Glutamatergic neuron (in vitro differentiated cells): ENCODE measurements at places on chromosomes 11 and 22. TPM values are rescaled to one million over a fixed set of nuclear protein-coding genes. Genes with fewer than 3 reads are reported as not detected.

DNA sequence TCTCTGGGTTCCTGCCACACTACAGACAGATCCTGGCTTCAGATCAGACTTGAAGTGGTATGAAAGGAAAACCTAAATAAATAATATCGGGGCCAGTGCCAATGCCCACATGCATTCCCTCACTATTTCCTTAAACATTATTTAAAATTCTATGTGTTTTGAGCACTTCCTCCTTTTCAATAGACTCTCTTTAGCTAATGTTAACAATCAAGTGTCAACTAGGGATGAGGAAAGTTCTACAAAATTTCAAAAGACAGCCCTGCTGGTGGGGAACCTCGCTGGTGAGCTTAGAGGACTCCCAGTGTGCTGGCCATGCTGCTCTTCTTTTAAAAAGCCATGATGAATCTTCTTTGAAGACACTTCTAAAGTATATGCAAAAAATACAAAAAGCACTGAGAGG lies 87.5 kb downstream of the ENTHD1 start:
- no peak overlapping the region for H3K4me3 ChIP-seq
- no peaks in the 10 kb centered on the region for H3K4me1 ChIP-seq
- H3K36me3 ChIP-seq: peaks cover 5% of the 10 kb centered on the region
- no peak overlapping the region for H3K27ac ChIP-seq
- no peak for DNase-seq

DNA sequence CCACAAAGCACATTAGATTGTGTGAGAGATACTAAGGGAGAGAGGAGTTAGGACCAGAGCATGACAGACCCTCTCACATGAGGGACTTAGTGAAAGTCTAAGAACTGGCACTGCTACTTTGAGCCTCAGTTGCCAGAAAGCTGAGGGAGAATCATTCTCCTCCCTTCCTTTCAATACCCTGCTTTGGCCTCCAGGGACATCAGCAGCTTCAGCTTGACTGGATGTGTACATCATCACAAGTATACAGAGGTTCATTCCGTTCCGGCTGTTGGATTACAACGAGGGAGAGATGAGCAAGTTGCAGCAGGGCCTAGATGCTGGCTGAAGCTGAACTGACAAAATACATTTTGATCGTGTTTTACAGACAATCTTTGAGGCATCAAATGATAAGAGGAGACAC lies 15.7 kb upstream of the ANO5 start:
- no peaks in the 10 kb centered on the region for H3K36me3 ChIP-seq
- peaks cover 7% of the 10 kb centered on the region for H3K4me1 ChIP-seq
- H3K4me3 ChIP-seq: no peak overlapping the region
- no peaks in the 10 kb centered on the region for H3K27me3 ChIP-seq
- H3K27ac ChIP-seq: no peak overlapping the region

GRCh38 chr11:106400949-106401570 lies 323.6 kb downstream of the AASDHPPT start:
- no peak for DNase-seq
- H3K4me1 ChIP-seq: peaks cover 7% of the 10 kb centered on the region

DNA sequence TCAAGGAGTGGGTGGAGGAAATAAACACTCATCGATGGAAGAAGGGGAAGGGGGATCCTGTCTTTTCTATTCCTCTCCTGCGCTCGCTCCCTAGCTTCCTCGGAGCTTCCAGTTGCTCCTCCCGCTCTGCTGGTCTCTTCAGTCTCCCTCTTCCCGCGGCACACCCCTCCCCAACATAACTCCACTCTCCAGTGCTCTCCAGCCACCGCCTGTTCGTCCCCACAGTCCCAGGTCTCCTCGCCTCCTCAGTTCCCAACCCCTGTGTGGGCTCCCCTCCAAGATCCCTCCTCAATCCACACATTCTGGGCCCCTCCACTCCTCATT lies 438 bp downstream of the ZW10 start:
- peaks cover 5% of the 10 kb centered on the region for H3K4me1 ChIP-seq
- peak overlapping the region; percentile 74 for H3K27ac ChIP-seq
- H3K36me3 ChIP-seq: no peaks in the 10 kb centered on the region
- peaks cover 2% of the 10 kb centered on the region for H3K27me3 ChIP-seq
- peak overlapping the region; percentile 98 for H3K4me3 ChIP-seq

DNA sequence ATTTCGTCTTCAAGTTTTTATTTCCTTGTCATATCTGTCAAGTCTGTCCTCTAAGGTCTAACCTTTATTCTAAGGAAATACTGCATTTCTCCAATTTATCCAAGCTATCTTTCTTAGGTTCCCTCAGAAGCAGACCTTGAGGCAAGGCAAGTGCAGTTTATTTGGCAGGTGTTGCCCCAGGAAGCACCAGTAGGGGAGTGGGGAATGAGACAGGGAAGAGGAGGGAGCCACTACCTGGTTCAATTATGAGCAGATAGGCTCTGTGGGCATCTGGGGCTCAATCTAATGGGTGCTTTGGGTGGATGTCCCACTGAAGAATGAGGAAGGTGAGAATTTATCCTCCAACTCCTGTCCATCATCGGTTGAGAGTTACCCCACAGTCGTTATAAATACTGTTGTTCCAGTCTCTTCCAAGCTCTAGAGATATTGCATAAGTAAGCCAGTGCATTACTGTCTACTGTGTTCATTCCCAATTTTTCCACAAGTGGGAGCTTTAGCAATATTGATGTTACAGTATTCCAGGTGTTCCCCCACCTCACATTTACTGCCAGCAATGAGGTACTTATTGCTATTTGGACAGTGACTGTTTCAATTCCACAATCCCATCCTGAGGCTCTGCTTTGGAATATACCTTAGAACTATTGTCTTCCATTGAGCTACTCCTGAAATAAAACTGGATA lies 154.9 kb upstream of the CEP126 start:
- H3K36me3 ChIP-seq: peaks cover 4% of the 10 kb centered on the region
- no peaks in the 10 kb centered on the region for H3K27me3 ChIP-seq
- H3K27ac ChIP-seq: no peak overlapping the region

GRCh38 chr22:20155330-20156041 lies 4.6 kb upstream of the CCDC188 start:
- peaks cover 5% of the 10 kb centered on the region for H3K27me3 ChIP-seq
- no peak overlapping the region for H3K4me3 ChIP-seq
- peak; percentile 54 for DNase-seq
- H3K27ac ChIP-seq: no peak overlapping the region

The MPST gene
- 58.8 TPM for total RNA-seq

The APOL4 gene
- total RNA-seq: not detected

DNA sequence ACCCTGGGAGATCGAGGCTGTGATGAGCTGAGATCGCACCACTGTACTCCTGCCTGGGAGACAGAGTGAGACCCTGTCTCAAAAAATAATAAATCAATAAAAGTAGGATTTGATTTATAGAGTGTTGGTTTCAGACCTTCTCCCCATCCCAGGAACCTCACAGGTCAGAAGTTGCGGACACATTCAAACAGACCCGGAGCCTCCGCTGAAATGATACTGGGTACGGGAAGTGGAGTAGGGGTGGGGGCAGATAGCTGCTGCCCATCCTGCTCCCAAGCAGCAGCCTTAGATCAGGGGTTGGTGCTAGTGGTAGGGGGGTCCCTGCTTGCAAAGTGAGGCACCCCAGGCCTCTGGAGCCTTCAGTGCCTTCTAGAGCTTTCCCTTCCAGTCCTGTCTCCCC lies 7.8 kb downstream of the PRDM11 start:
- H3K27me3 ChIP-seq: peaks cover 7% of the 10 kb centered on the region
- peaks cover 9% of the 10 kb centered on the region for H3K4me1 ChIP-seq
- no peak overlapping the region for H3K27ac ChIP-seq
- H3K4me3 ChIP-seq: no peak overlapping the region
- no peak for DNase-seq

DNA sequence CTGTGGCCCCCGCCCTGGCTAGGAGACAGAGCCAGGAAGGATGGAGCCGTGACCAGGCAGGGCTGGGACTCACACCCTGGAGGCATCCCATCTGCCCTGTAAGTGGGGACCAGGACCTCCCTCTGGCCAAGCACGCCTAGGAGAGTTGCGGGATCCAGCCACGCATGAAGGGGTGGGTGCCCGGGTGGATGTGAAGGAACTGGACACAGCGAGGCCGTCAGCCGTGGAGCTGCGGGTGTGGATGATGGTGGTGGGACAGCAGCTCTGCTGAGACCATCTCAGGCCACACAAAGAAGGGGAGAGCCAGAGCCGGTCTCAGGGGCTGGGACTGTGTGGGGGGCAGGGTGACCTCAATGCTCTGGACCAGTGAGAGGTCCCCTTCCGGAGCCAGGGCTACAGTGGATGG lies 746.4 kb downstream of the BRD1 start:
- H3K36me3 ChIP-seq: peaks cover 16% of the 10 kb centered on the region
- H3K4me1 ChIP-seq: no peaks in the 10 kb centered on the region
- H3K27me3 ChIP-seq: peaks cover 9% of the 10 kb centered on the region
- no peak overlapping the region for H3K27ac ChIP-seq
